ENCODE measurements at places on chromosomes 4 and X.
A peak's percentile ranks its signal among the peaks of the same experiment; 100 is the strongest.

DNA sequence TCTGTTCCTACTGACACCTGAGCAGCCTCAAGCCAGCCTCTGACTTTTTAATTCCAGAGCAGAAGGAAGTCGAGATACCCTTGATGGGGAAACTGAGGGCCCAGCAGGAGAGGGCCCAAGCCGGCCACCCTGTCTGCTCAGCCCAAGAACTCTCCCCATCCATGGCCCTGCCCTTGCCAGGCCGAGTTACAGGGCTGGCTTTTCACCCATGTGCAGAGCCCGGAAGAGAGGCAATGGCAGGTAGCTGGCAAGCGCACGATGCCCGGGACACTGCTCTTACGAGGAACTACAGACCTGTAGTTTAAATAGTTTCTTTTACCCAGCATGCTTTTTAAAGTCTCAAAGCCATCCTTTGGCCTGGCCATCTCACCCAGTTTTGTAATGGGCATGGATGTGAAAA is 79.9 kb downstream of the MTMR1 start:
- DNase-seq: no peak

DNA sequence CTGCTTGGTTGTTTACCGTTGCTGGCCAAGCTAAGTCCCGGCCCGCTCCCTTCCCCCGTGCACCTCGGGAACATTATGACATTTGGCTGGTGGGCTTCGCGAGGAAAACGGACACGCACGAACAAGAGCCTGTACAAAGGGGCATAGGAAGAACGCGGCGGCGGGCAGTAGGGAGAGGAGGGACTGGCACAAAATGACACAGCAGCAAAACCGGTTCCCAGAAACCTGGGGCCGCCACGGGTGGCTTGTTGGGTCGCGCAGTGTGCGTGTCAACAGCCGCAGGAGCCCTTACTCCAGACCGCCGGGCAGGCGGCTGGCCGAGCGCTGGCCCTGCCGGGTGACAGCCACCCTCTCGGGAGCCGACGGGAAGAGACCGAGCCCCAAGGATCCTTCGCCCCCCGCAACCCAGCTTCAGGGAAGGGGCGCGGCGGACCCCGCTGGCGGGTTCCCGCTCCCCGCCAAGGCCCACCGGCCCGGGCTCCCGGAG is 1.6 kb upstream of the LIN54 start:
- DNase-seq: no peak

- no peak for DNase-seq
Measured at GRCh38 chr4:57504139-57504538, 394.0 kb upstream of the IGFBP7 start.

DNA sequence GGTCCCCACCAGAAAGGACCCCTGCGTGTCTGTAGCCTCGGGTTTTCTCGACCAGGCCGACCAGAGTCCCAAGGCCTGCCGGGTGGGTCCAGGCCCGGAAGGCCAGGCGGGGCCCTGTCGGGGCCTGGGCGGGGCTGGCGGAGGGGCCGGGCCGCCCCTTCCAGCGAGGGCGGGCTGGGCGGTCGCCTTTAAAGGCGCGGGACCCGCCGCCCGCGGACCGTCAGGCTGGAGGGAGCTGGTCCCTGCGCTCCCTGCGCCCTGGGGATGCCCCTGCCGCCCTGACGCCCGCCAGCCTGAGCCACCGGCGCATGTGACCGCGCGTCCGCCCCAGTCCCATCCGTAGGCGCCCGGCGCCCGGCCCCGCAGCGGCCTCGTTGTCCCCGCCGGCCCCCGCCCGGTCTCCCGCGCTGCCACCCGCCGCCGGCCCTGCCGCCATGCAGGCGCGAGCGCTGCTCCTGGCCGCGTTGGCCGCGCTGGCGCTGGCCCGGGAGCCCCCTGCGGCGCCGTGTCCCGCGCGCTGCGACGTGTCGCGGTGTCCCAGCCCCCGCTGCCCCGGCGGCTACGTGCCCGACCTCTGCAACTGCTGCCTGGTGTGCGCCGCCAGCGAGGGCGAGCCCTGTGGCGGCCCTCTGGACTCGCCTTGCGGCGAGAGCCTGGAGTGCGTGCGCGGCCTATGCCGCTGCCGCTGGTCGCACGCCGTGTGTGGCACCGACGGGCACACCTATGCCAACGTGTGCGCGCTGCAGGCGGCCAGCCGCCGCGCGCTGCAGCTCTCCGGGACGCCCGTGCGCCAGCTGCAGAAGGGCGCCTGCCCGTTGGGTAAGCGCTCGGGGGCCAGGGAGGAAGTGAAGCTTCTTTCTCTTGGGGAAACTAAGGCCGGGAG is at the start of gene HTRA3:
Gene HTRA3 (plus strand): TSS at position 220 of the 883 bp plus-strand sequence. CDS start 215 bp downstream, at position 435.
- no peak for DNase-seq

GRCh38 chrX:44953734-44954502 is 80.9 kb downstream of the KDM6A start:
- DNase-seq: no peak

DNA sequence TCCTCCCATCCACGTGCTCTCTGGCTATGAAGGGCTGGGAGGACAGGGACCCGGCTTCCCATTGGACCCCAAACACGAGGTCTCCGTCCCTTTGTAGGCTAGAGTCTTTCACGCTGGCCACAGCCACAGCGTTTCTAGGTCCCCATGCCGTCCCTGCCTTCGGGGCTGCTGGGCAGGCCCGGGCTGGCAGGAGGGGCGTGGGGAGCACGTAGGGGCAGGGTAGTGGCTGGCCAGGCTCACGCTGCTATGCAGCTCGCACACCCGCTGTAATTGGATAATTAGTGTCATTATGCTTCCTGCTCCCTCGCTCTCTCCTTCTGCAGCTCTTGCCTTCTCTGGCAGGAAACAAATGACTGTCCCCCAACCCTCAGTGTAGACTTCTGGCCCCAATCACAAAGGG is 9.8 kb downstream of the ATP2B3 start:
- DNase-seq: no peak

- peak; percentile 29 for DNase-seq
Measured at GRCh38 chrX:46376246-46376885, 168.9 kb downstream of the ZNF674 start.

DNA sequence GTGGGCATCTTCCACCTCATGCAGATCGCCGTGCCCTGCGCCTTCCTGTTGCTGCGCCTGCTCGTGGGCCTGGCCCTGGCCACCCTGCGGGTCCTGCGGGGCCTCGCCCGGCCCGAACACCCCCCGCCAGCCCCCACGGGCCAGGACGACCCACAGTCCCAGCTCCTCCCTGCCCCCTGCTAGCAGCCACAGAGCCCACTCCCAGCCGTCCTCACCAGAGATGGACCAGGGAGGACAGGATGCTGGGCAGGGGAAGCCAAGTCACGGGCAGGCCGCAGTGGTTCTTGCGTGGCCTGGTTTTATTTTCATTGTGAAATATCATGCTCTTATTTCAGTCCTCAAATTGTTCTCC is 15.1 kb downstream of the DGKQ start:
- no peak for DNase-seq

DNA sequence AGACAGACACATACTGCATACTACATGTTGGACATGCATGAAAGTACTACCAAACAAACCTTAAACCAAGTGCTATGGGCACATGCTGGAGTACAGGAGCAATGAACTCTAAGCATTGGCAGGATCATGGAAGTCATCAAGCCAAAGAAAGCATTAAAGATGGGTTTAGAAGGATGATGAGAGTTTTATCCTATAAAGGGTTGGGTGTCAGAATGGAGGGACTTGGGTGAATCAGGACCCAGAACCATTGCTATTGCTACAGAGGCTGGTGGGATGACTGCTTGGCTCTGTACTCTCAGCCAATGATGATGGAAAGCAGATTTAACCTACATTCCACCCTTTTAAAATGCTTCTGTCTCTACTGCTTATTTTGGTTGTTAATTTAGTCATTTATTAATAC is 233.9 kb upstream of the EDA2R start:
- DNase-seq: no peak

DNA sequence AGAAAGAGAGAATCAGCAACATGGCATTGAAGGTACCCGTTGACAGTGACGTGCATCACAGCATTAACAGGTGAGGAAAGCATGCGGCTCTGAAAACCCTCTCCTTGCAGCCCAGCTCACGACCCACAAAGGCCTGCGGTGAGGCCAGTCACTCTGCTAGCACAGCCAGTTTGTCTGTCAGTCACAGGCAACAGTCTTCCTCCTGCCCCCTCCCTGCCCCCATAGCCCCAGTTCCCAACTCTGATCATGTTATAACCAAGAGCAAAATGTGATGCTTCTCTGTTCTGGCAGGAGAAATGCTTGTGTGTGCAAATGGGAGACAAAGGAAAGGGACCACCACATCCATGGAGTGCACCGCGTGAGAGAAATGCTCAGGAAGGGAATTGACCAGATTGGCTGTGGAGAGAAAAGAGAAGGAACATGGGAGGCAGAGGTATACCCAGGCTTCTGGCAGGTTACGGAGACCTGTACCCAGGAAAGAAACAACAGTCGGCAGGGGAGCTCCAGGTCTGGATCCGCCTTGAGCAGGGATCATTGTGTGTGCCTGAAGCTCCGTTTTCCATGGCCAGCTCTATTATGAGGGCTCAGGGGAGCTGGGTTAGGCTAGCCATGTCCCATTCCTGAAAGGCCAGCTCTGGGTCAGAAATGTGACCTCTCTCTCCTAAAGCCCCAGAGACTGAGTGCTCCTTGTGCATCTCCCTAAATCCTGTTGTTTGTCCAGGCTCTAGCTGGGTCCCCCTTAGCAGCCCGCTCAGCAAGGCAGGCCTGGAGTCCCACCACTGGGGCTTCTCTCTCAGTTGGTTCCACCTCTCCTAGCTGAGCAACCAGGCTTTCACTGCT is 139.7 kb upstream of the MAMLD1 start:
- no peak for DNase-seq

DNA sequence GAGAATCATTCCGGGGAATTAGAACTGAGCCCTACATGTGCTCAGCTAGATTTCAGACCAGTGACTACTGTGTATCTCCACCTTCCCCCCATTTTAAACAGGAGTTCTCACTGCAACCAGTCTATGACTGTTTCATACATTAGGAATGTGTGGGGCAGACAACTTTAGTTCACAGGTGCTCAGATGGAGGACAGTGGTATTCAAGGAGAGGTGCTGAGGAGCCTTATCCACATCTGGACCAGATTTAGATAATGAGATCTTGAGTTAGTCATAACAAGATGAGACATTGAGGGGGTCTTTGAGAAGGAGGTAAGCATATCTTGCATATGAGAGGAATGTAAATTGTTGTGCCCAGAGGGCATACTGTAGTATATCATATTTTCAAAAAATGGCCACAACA is 32.8 kb upstream of the RELL1 start:
- no peak for DNase-seq

GRCh38 chr4:83150653-83151330 is 36.3 kb upstream of the PLAC8 start:
- no peak for DNase-seq

DNA sequence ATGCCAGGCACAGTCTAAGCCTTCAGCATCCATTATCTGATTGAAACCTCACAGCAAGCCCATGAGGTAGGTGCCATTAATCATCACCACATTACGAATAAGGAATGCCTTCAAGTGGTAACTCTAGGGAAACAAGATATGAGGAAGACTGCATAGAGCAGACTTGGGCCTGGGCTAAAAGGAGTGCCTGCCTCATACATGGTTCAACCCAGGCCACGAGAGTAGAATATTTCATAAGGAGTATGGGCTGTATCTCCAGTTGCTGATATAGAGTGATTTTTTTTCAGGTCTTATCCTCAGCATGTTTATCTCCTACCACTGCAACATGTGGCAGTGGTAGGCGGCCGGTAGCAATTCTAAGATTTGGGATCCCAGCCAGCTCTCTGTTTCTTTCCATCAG is 51.7 kb downstream of the ATP11C start:
- DNase-seq: no peak

GRCh38 chr4:40831146-40831907 is 81.6 kb downstream of the NSUN7 start:
- no peak for DNase-seq

DNA sequence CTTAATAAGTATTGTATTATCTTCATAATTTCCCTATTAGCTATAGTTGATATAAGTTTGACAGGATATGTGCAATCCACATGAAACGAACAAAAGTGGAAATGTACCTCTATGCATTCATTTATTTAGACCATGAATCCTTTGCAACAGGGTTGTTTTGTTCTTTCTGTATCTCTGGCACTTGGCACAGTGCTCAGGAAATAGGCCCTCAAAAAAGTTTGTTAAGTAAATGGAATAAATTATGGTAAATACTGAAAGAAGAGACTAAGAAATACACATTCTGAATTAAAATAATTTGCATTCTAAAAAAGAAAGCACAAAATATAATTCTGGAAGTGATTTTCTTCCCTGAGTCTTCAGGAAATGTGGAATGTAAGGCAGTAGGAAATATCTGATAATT is 39.3 kb downstream of the TAPT1 start:
- DNase-seq: no peak

- DNase-seq: no peak
Measured at GRCh38 chrX:39487166-39487968, 610.4 kb downstream of the BCOR start.

DNA sequence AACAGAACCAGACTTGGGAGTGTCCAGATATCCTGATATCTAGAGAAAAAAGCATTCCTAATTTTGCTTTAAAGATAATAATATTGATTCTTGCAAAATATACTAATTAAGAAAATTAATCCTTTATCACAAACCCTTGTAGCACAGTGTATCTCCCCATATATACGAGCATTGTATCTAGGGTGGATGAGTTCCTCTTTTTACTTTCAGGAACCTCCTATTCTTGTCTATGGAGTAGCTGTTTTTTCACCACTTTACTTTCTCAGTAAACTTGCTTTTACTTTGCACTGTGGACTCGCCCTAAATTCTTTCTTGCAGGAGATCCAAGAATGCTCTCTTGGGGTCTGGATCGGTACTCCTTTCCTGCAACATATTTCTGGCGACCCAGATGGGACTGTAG is 103.9 kb downstream of the GLUD2 start:
- no peak for DNase-seq

DNA sequence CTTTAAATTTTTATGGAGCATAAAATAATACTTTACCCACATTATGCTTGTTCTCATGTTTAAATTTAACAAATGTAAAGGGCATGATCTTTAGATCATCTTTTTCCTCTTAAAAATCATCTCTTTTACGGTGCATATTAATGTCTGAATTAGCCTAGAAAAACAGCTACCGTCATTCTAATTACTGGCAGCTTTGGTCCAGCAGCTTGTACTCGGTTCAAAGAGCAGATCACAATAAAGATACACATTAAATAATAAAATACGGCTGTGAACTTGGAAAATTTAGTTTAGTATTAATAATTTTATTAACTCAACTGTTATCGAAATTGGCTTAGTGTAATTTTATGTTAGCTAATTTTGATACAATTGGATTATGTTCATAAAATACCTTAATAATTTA is 19.1 kb downstream of the CCSER1 start:
- no peak for DNase-seq

DNA sequence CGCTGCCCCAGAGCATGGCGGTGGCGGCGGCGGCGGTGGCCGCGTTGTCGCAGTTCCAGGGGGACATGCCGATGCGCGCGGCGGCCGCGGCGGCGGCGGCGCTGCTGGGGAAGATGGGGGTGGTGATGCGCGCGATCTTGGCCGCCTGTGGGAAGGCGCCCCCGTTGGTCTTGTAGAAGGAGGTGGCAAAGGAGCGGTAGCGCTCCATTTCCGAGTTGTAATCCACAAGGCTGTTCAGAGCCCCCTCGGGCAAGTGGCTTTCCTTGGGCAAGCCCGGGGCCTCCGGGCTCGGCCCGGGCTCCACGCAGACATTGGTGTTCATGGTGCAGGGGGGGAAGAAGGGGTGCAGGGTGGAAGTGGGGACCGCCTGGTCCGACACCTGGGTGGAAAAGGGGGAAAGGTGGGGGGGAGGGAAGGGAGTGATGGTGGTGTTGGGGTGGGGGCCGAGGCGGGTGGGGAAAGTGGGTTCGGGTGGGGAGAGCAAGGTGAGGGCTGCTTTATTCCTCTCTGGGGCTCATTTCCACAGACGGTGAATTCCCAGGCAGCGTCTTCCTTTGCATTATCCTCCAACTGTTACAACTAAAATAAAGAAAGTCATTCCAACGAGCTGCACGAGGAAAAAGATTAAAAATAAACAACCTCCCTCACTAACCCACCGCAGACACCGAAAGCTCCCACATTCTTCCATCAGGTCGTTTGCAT is 3.1 kb downstream of the CXXC4 start:
- no peak for DNase-seq

Data from fibroblast of skin of left biceps (primary cell).